Panc1 (cell line): ENCODE measurements at places on chromosomes 5 and 9.

- no peak for DNase-seq
Measured at GRCh38 chr9:70409800-70410199, 4.7 kb downstream of the KLF9 start.

DNA sequence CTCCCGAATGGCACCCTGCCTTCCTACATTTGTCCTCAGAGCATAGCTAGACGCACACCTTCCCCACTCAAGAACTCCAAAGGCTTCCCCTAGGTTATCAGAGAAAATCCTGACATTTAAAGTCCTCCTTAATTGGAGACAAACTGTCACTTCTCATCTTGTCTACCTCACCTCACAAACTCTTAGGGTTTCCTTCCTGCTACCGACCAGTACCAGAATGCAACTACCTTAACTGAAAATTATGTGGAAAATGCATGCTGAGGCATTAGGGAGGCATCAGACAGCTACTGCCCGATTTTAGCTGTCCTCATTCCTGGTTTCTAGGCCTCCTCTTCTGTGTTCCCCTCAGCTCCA is 17.9 kb upstream of the TNIP1 start:
- DNase-seq: no peak

GRCh38 chr9:74107692-74108091 is 389.4 kb upstream of the RORB start:
- no peak for DNase-seq

DNA sequence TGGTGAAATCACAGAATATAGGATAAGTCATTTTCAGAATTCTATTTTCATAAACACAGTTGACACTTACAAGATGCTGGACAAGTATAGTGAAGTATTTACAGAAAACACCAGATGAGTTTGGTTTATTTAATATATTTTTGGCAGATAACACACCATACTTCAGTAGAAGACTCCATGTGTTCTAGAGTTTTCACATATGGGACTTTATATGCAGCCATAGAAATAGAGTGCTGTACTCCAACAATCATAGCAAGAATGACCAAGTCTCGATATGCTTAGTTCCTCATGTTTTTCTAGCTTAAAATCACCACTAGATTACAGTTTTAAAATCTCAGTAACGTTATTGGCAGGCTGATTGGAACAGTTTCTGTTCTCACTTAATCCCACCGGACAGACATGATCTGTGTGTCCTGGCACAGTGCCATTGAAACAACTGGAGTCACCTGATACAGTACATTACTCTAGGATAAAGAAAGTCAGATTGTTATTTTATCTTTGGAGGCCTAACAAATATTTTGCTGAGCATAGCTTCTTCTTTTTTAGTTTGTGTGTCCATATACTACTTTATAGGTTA is 45.8 kb upstream of the ERBIN start:
- DNase-seq: no peak

DNA sequence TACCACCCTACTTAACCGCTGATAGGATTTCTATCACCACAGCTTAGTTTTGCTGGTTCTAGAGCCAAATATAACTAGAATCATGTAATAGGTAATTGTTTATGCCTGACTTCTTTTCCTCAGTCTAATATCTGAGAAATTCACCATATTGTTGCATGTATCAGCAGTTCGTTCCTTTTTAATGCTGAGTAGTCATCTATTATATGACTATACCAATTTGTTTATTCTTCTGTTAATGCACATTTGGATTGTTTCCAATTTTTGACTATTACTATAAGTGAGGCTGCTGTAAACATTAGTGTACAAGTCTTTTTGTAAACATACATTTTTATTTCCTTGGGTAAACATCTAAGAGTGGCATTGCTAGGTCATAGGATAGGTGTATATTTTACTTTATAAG is 25.9 kb downstream of the CSNK1G3 start:
- no peak for DNase-seq

GRCh38 chr5:170312666-170313065 is 15.1 kb upstream of the LCP2 start:
- no peak for DNase-seq

- DNase-seq: no peak
Measured at GRCh38 chr5:12095808-12096281, 191.6 kb upstream of the CTNND2 start.

DNA sequence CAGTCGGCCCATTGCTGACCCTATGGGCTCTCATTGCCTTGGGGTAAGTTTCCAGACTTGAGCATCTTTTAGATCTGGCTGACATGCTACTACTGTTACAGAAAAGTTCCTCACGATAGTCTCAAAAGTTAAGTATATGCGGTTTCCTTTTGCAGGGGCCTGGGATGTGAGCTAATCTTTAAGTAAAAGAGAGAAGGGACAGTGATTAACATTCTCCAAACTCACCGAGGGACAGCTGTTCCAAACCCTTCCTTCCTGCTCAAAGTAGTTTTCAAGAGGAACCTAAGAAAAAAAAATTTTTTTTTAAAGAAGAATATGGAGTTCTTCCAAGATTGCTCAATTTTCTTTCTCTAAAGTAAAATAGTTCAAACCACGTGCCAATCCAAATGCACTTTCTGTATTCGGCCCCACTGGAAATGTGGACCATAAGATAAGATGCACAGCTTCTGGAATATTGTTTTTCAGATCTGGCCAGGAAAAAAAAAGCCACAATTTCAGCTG is 168.0 kb upstream of the SPRY4 start:
- no peak for DNase-seq

- no peak for DNase-seq
Measured at GRCh38 chr9:15720861-15721260, 168.0 kb downstream of the CCDC171 start.

DNA sequence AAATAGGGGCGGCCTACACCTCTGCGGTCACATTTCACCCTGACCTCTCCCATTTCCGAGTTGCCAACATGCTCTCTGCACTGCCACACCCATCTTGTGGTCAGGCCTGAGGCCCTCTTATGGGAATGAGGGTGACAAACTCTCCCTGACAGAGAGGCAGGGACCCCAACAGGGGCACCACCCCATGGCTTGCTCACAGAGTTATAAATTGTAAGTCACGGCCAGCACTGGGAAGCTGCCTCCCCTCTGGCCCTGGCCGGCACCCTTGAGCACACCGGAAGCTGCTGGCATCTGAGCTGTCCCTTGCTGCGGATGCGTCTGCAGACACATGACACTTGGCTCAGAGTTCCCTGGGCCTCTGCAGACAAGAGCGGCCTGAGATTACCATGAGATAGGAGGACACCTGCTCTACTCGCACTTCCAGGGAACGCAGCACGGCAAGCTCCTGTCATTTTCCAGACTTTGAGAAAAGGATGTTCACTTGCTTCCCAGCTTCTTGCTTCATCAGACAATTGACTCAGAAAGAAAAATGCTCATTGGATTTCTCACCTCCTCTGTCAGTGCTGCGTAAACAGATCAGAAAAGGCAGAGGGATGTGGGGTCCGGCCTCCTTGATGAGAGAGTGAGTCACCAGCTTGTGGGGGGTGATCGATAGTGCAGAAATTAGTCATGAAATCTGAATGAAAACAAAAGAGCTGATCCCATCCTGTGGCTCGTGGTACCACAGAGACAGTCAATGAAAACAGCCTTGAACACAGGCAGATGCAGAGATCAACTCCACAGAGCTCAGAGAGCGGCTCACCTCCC is 269.8 kb downstream of the SYK start:
- no peak for DNase-seq

DNA sequence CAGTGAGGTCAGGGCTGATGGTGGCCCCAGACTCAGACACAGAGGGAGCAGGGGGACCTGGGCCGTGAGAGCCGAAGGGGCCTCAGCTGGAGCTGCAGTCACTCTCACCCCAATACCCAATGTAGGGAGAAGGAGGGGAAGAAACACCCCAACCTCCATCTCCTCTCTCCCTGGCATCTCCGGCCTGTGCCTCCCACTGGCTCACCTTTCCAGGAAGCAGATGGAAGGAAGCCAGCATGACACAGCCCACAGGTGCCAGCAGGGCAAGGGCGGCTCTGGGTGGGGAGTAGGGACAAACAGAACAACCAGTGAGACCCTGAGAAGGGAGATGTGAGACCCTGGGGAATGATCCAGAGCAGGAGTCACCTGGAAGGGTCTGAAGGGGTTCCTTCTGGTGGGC is 3.0 kb upstream of the CRB2 start:
- DNase-seq: no peak

GRCh38 chr9:97556721-97557605 is 55.5 kb downstream of the TMOD1 start:
- no peak for DNase-seq

- DNase-seq: no peak
Measured at GRCh38 chr5:77306531-77306930, 96.1 kb downstream of the PDE8B start.

DNA sequence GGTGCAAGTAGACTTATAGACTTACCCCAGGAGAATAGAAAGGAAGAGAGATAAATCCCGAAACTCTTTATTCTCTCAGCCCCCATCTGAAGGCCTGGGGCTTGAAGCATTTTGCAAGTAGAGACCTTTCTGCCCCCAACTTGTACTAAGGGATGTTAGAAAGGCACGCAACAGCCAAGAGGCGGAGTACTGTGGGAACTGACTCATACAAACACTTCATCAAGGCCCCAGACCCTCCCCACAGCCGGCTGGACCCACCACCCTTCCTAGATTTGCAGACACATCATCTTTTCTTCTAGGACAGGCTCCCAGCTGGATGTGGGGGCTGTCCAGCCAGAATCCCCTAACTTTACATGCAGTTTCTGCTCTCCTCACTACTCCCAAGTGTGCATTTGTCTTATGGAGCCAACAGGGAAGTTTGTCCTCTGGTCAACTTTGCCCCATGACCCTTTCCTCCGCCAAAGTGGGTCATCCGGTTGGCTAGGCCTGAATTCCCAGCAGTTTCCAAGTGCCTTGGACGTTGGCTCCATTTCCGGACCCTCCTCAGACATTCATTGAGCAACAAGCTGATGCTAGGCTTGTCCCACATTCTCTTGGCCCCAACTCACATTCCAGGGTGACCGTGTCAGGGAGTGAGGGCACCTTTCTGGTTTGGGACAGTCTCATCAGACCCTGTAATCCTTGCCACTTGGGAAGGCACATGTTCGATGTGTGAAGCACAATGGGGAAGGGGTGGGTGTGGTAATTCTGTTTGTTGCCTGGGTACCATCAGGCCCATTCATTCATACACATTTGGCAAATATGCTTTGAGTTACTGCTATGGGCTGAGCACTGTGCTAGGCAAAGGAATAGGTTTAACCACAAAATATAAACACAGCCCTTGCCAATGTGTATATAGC is 64.6 kb downstream of the ABLIM3 start:
- DNase-seq: no peak

DNA sequence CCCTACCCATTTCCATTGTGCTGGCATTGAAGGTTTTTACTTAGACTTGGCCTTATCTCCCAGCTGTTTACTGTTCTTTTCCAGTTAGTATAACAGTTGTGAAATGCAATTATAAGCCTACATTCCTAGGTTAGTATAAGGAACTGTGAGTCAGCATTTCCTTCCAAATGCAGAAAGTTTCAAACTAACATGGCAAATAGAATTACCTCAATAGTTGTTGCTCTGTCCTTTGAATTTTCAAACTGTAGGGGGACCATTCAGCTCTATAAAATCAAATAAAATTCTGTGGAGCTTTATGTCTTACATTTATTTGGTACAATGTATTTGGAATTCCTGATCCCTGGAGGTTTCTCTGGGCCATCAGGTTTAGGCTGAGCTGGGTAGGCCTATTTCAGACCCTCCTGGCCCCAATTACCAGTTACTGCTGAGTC is 47.2 kb downstream of the ARHGEF28 start:
- DNase-seq: peak; percentile 43

GRCh38 chr9:126687930-126688461 is 74.3 kb downstream of the LMX1B start:
- no peak for DNase-seq

GRCh38 chr9:70746316-70746715 is 331.9 kb upstream of the KLF9 start:
- DNase-seq: no peak

GRCh38 chr9:78210841-78211301 is 25.0 kb upstream of the CEP78 start:
- DNase-seq: no peak

DNA sequence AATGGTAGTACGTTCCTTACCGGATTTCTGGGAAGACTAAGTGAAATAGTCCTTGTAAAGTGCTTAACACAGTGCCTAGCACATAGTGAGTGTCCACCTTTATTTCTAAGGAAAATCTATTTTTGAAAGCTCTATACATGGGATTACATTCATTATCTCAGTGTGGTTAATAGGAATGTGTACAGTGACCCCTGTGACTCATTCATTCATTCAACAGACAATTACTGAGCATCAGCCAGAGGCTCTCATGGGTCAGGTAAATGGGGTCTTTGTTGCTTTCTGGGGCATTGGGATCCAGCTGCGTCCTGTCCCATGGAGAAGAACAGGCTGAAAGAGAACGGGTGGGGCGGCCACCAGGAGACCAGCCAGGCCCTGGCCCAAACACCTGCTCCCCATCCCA is 226.2 kb upstream of the TBC1D2 start:
- no peak for DNase-seq

GRCh38 chr5:61964201-61964600 is 341.8 kb upstream of the KIF2A start:
- DNase-seq: no peak

GRCh38 chr5:38528162-38528703 is 28.2 kb downstream of the LIFR start:
- DNase-seq: no peak

- DNase-seq: no peak
Measured at GRCh38 chr5:78823196-78823595, 161.9 kb downstream of the ARSB start.

GRCh38 chr5:169374761-169375160 is 73.8 kb upstream of the SLIT3 start:
- no peak for DNase-seq

DNA sequence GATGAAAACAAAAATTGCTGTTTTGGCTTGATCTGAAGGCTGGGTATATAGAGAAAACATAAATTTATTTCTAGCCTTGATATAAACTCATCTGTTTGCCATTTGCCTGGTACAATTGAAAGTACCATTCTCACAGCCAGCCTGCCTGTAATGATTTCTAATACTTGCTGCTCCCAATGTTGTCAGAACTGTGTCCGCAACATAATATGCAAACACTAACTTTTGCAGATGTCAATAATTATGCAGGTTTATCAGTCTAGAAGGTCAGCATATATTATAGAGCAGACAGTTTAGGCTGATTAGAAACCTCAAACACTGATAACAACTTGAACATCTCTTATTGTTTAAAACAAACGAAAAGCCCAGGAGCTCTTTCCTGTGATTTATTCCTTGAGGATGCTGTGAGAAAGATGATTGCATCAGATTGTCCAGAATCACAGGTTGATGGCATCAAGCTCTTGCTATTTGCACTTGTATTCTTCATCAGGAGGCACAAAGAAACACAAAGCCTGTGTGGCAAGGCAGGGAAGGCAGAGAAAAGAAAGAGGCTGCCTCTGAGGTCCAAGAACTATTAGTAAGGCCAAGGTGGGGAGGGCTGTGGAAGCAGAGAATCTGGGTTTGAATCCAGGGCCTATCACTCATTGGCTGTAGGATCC is 21.4 kb upstream of the HMHB1 start:
- DNase-seq: no peak

- DNase-seq: no peak
Measured at GRCh38 chr9:36187414-36187813, 3.3 kb upstream of the CLTA start.
